Panc1 (cell line): ENCODE measurements at places on chromosomes 5 and 9.

GRCh38 chr9:132708239-132708638, 38.0 kb downstream of the GTF3C4 start:
- H3K4me1 ChIP-seq: no peaks in the 10 kb centered on the region
- no peaks in the 10 kb centered on the region for H3K27me3 ChIP-seq
- H3K4me3 ChIP-seq: no peak overlapping the region
- no peak overlapping the region for H3K27ac ChIP-seq
- DNase-seq: no peak

DNA sequence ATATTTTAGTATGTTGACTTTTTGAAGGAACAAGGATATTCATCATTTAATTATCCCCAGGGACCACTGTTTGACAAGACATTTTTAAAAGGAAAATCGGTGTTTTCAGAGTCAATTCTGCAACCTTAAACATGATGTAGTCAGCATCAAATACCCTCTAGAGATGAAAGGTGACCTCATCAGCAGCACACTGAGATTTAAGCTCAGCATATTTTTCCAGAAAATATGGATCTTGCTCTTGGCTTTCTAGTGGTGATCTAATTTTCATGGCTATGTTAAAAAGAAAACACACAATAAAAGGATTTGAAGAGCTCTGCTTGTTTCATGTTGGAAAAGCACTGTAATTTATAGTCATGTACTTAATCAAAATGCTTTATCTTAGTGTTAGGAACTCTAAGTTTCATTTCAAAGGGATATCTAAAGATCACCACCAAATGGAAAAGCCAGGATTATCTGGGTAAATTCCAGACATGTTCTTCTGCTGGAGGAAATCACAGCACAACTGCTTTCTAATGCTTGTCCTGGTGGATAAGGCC, 487.2 kb downstream of the ENC1 start:
- H3K27ac ChIP-seq: no peak overlapping the region
- no peak for DNase-seq
- no peaks in the 10 kb centered on the region; the same call in none of the 2 replicates for H3K27me3 ChIP-seq

- no peaks in the 10 kb centered on the region for H3K4me1 ChIP-seq
- H3K27ac ChIP-seq: no peak overlapping the region
- H3K36me3 ChIP-seq: no peaks in the 10 kb centered on the region
- H3K4me3 ChIP-seq: no peak overlapping the region
- no peak for DNase-seq
Measured at GRCh38 chr5:4561403-4561802, 578.7 kb upstream of the ADAMTS16 start.

- H3K36me3 ChIP-seq: no peaks in the 10 kb centered on the region
- no peak overlapping the region for H3K4me3 ChIP-seq
- DNase-seq: no peak
Measured at GRCh38 chr9:71812385-71812784, 44.1 kb upstream of the CEMIP2 start.
